Osteoblast (primary cell): ENCODE measurements at places on chromosomes 12 and 14.
A peak's percentile ranks its signal among the peaks of the same experiment; 100 is the strongest.

GRCh38 chr12:14238221-14238792 is 127.2 kb upstream of the ATF7IP start:
- no peak for DNase-seq

DNA sequence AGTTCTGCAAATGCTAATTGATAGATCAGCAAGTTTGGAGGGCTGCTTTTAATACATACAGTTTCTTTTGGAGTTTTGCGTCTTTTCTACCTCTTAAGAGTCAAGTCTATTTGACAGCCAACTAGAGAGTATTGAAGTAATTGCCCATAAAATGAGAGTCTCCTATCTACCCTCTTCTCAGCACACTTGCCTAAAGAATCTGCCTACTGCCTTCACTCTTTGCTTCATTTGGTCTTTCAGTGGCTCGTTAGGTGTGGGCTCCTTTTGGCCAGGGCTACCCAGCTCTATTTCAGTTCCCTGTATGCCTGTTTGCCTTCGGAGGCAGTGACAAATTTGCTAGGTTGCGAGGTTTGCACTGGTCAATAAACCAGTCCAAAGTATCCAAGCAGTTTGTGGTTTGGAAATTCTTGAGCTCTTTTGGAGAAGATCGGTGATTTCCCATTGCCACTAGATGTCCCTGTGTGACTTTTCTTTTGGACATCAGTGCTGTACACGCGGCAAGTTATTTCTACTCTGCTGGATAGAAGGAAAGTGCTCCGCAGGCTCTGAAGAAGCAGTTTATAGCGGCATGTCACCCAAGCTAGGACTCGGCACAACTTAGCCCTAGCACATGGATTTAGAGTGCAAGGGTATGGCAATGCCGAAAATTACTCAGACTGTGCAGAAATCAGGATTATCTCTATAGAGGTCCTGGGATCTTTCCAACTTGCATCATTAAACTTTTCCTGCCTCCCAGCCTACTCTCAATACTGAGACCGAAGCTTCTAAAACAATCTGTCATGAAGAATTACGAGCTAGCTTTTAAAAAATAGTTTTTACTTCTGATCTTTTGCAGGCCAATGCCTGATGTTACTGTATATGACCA is 38.6 kb downstream of the MGST1 start:
- peak; percentile 88 for DNase-seq

- DNase-seq, result no peak
Observed at GRCh38 chr12:43824207-43824775, 11.6 kb upstream of the TMEM117 start.

- no peak for DNase-seq
Observed at GRCh38 chr12:916240-916639, 33.3 kb downstream of the RAD52 start.

DNA sequence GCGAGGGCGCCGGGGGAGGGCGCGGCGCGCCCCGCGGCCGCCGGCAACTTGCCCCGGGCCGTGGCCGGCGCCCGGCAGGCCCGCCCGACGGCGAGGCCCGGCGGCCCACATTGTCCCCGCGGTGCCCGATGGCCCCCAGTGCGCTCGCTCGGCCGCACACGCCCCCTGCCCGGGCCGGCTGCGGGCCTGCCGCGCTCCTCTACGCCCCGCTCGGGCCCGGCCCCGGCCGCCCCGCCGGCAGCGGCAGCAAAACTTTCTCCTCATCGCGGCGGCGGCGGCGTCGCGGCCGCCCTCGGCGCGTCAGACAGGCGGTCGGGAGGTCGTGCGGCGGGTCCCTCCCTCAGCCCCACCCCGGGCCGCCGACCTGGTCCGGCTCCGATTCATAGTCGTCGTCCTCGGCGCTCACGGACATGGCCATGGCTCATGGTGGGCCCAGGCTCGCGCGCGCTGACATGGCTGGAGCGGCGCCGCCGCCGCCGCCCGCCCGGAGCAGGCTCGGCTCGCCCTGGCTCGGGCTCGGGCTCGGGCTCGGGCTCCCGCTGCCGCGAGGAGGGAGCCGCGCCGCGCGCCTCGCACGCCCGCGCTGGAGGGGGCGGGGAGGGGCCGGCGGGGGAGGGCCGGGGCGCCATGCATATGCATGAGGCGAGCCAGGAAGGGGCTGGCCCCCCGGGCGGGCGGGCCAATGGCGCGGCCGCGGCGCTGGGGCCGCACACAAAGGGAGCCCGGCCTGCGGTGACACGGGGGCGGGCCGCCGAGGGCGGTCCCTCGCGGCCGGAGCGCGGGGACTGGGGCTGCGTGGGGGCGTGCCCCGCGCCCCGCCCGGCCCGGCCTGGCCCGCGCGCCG is 67.1 kb downstream of the RNF34 start:
- DNase-seq, result peak; percentile 99

DNA sequence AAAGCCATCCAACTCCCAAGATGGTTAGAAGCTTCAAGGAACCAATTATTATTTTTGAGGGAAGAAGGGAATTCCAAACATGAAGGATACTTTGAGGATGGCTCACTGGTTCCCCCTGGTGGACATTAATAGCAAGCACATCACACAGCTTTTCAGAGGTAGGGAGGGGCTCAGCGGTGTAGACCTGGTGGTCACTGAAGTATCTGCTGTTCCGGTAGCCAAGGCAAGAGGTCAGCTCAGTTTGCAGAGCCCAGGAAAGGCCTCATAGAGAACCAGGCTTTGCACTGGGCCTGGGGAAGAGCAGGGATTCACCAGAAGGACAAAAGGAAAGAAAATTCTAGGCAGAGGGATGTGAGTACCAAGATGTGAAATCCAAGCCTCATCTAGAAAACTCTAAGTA is 118.7 kb downstream of the KSR2 start:
- peak; percentile 82 for DNase-seq

- no peak for DNase-seq
Observed at GRCh38 chr12:18897823-18898222, 159.9 kb downstream of the CAPZA3 start.

GRCh38 chr12:98243190-98243589 is 272.2 kb upstream of the TMPO start:
- DNase-seq, result no peak

DNA sequence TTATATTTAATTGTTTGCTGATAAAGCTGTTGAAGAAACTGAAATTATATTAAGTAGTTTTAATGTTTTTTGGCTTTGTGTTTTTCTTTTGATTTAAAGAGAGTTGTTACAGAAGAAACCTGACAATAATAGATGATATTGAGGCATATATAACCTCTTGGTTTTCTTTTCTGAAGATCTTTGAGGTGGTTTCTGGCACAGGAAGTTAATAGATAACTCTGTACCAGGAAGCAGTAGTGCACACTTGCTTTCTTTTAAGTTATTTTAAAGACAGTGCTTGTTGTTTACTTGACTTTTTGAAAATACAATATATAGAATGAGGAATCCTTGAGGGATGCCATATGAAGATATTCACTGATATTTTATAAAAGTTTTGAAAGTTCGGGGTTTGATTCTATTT is 209.0 kb upstream of the FBXO33 start:
- DNase-seq, result no peak

DNA sequence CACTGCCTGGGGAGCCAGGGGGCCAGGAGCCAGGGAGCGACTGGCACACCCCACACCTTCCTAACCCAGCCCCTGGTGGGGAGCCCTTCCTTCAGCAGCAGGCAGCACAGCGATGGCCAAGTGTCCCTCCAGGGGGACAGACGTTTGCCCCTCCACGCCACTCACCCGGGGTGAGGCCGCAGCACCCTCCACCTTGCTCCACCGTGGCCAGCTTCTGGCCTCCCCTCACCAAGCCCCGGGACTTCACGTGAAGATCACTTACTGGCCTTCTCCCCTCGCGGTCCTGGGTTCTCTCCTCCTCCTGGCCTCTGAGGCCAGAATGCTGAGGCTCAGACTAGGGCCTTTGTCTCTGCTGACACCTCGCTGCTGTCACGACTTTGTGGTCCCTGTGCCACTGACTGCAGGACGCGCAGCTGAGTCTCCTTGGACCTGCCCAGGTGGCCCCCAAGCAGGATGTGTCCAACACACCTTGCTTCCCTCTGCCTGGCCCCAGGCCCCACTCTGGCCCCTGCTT is 3.5 kb upstream of the ASPG start:
- peak; percentile 90 for DNase-seq

- DNase-seq, result no peak
Observed at GRCh38 chr12:80849337-80849736, 88.4 kb downstream of the LIN7A start.

- DNase-seq, result no peak
Observed at GRCh38 chr12:79698966-79699365, 8.2 kb upstream of the PAWR start.

- no peak for DNase-seq
Observed at GRCh38 chr14:105665951-105666277, 139.5 kb downstream of the TMEM121 start.

- peak; percentile 87 for DNase-seq
Observed at GRCh38 chr12:95774311-95775045, 16.1 kb downstream of the NTN4 start.

- DNase-seq, result no peak
Observed at GRCh38 chr14:25041484-25041883, 8.5 kb downstream of the STXBP6 start.

GRCh38 chr14:74429221-74429691 is 3.2 kb upstream of the SYNDIG1L start:
- no peak for DNase-seq

DNA sequence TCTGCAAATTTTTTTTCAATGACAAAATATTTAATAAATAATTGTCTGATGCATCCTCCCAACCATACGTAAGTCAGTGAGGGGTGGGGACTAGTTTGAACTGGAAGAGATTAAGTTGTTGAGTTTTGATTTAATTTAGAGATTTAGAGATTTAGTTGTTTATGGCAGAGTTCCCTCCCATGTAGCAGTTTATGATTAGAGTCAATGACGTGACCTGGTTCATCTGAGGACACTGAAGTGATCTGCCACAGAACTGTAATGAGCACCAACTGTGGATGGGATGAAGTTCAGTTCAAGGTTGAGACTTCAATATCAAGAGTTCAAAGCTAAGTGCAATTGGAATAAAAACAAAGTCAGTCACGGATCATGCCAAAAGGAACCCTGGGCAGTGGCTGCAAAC is 609.3 kb downstream of the NOVA1 start:
- no peak for DNase-seq

- DNase-seq, result no peak
Observed at GRCh38 chr14:102807013-102807406, 29.8 kb downstream of the TRAF3 start.

DNA sequence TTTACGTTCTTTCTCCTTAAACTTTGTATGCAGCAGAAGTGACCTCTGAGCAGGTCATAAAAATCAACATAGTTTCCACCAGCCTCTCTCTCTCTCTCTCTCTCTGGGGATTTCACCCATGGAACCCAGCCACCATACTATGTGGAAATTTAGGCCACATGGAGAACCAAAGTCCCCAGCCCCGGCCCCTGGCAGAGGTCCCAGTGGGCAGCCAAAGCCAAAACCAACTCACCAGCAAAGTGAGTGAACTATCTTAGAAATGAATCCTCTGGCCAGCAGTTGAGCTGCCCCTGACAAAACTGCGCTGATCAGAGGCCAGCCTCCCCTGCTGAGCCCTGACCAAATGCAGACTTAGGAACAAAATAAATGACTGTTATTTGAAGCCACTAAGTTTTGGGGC is 9.2 kb downstream of the DUSP6 start:
- DNase-seq, result no peak

DNA sequence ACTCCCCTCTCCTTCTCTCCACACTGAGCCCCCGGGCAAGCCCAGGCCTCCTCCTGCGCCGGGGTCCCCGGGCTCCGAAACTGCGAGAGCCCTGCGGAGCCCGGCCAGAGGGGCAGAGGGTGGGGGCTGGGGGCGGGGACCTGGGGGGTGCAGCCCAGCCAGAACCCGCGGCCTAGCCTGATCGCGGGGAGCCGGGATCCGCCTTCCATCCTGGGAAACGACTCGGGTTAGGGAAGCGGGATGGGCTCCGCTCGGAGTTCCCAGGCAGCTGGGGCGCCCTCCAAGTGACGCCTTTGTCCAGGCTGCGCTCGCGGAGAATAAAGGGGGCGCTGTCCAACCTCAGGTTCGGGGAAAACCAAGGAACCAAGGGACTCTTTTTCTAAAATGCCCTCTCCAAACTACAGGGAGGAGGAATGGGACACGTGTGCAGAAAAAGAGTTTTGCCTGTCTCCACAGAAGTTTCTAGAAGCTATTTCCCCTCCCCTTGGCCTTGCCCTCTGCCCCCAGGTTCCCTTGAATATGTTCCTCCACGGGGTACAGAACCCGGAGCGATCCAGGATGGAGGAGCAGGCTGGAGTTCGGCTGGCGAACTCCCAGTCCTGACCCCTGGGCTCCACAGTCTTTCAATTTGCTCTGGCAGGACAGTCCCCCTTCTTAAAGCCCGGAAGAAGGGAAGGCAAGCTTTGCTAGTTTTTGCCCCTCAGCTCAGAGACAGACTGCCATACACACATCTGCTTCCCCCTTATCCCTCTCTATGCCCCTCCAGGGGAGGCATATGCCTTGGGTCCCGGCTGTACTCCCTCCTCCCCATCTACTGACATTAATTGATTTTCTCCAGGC is 13.9 kb downstream of the NKX2-1 start:
- peak; percentile 23 for DNase-seq

DNA sequence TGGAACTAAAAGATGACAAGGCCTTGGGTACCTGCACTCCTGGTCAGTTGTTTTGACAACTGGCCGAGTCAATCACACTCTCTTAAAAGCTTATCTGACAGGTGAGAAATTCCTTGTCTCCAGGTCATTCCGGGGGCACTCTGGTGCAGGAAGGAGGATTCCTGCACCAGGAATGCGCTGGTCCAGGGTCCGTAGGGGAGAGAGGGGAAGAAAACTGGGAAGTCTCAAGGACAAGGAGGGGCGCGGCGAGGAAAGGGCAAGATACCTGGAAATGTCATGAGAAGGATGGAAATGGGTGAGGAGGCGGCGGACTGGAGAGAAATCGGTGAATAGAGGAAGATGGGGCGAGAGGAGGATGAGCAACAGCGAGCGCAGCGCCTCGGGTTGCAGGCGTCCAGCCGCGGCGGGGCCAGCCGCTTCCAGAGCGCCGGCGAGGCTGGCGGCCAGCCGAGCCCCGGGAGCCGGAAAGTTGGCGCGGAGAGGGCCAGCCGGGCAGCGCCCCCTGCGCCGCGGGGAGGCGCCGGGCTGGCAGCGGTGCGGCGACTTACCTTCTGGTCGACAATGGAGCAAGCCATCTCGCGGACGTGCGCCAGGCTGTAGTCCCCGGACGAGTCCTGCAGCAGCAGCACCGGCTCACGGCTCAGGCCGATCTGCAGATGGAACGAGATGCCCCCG is 809 bp downstream of the PRKD1 start:
- peak; percentile 86 for DNase-seq

DNA sequence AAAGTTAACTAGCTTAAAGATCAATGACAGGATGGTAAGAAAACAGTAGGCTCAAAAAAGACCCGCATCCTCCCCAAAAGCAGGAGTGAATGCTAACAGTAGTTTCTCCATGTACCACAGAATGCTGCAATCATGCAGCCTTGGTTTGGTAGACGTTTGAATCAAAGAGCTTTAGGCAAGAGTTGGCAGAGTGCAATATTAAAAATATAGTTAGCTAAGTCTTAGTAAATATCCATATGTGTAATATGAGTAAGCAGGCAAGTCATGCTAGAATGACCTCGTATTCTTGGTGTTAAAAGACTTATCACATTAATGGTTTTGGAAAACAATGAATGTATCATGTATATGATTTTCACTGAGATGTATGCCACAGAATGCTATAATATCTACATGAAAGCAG is 18.8 kb upstream of the KLRF1 start:
- no peak for DNase-seq

GRCh38 chr12:127494961-127495915 is 771.7 kb upstream of the TMEM132C start:
- no peak for DNase-seq

- no peak for DNase-seq
Observed at GRCh38 chr12:57127101-57127725, 1.1 kb upstream of the LRP1 start.
